ENCODE measurements at places on chromosomes 5 and 9.

GRCh38 chr5:36675282-36675681, 68.9 kb downstream of the SLC1A3 start:
- no peak for DNase-seq

DNA sequence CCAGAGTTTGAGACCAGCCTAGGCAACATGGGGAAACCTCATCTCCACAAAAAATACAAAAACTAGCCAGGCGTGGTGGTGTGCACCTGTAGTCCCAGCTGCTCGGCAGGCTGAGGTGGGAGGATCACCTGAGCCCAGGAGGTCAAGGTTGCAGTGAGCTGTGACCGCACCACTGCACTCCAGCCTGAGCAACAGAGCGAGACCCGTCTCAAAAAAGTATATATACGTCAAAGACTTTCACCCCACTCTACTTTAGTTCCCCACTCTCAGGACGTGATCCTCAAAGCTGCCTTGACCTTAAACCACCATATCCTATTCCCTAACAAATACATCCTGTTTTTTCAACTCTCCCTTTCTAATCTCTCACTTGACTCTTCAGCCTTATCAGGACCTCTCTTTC, 41.0 kb downstream of the PCDHGC5 start:
- no peak for DNase-seq

- DNase-seq: no peak
Measured at GRCh38 chr9:75885652-75886051, 4.8 kb upstream of the PCSK5 start.

DNA sequence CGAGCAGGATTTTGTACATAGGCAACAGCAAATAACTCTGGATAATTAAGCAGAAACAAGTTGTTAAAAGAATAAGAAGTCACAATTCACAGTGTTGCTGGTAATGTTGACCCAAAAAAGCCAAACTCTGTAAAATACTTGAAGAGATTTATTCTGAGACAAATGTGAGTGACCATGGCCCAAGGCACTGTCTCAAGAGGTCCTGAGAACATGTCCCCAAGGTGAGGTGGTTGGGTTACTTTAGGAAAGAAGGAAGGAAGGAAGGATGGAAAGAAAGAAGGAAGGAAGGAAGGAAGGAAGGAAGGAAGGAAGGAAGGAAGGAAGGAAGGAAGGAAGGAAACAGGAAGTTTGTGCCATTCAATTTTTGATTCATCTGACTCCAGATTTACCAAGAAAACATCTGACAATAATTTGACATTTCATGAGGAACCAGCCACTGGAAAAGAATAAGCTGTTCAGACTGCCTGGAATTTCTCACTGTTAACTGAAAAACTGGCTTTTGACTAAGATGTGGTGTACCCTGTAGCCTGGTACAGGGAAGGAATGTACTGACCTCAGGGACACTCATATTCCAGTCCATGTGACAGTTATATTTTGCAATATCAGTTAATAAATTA, 295.9 kb upstream of the TNC start:
- DNase-seq: no peak

- DNase-seq: no peak
Measured at GRCh38 chr5:176934309-176934930, 35.3 kb upstream of the HK3 start.

GRCh38 chr5:43674536-43674935, 71.6 kb downstream of the NNT start:
- no peak for DNase-seq

DNA sequence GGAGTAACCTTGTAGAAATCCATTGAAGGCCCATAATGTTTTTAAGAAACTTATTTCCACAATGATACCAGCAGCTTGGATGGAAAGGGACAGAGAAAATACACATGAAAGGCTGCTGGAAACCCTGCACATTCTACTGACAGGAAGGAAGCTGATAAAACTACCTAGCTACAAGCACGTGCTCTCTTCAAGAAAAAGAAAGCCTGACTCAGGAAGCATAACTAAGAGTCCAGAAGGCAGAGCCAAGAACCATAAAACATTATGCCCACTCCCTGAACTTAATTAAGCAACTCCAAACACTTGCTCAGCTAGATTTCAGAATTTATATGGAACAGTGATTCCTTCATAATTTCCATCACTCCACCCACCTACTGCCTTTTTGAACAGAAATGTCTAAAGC, 430.8 kb downstream of the SEMA5A start:
- no peak for DNase-seq

All from putamen (tissue), 1 donor.